Mucosa of gallbladder (tissue), 1 donor: ENCODE measurements at places on chromosomes 5 and 9.

DNA sequence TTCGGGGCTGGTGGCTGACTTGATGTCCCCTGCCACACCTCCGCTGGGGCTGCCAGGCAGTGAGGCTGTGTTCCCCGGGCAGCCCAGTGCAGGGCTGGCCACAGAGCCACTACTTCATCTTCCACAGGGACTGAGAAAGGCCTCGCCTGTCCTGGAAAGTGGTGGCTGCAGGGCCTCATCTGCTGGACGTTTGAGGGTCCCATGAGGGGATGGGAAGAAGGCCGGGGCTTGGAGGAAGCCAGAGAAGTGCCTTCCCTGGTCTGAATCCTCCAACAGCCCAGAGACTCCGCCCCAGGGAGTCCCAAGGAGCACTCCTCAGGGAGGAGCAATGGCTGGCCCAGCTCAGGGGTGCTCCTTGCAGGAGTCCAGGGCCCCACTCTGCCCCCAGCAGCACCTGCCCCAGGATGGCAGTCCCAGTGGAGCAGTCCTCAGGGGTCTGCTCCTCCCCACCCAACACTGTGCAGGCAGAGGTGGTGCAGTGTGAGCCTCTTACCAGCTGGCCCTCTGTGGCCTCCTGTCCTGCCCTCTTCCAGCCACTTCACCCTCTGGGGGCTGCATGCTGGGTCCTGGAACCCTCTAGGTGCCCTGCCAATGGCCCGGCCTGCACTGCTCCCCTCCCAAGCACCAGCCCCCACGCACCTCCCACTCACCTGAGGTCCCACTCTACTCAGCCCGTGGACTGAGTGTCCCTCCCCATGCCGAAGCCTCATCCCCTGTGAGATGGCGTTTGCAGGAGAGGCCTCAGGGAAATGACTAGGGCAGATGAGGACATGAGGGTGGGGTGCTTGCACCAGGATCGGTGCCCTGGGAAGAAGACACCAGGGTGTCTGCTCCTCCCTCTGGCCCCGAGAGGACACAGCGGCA, 47.3 kb upstream of the COL5A1 start:
- no peak for DNase-seq

DNA sequence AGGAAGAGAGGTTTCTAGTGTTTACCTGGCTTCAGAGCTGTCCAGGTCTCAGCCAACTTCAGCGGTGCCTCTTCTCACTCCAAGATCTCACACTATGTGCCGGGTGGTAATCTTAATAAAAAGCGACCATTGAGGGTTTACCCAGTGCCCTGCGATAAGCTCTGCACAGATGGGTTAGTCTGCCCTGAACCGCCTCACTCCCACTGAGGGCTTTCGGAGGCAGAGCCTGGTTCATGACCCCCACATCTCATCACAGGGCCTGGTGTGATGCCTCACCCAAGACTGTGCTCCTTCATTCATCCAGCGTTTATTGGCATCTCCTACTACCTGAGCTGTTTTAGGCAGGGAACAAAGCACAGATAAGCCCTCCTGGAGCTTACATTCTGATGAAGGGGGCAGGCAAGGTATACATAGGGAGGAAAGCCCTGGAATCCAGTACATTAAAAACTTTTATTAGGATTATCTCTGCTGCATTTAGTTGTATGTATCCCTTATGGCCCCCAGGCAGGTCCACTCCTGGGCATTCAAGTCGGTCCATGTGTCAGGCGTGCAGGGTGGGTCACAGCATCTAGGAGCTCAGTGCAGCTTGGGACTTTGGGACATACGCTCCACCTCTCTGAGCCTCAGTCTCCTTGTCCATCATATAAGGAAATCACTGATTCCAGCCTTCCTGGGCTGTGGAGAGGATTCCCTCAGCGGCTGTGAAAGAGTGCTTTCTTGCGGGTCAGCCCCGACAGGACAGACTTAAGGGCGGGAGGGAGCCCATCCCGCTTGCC, 613 bp upstream of the COL15A1 start:
- no peak for DNase-seq

GRCh38 chr5:100799166-100799565, 103.9 kb downstream of the ST8SIA4 start:
- DNase-seq: no peak

GRCh38 chr9:35906923-35907699, 1.1 kb downstream of the HRCT1 start:
- no peak for DNase-seq

DNA sequence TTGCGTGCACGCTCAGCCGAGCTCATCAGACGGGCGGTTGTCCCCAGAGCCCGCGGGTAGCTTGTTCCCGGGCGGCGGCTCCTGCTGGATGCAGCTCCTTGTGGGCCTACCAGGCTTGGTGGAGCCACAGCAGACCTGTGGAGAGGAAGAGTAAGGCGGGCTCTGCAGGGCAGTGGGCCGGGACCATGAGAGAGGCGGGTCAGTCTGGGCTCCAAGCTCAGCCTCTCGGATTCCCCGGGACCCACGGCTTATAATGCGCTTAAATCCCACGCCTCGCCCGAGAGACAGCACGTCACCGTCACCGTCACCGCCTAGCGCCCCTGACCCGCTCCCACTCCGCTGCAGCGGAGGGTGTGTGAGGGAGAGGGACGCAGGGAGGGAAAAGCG, 1.9 kb upstream of the ANKRD18A start:
- no peak for DNase-seq

GRCh38 chr5:176619203-176619568, 9.2 kb upstream of the GPRIN1 start:
- peak; percentile 67 for DNase-seq

GRCh38 chr5:130295235-130295634, 391.0 kb downstream of the CHSY3 start:
- no peak for DNase-seq

GRCh38 chr5:1698589-1699316, 100.9 kb downstream of the MRPL36 start:
- DNase-seq: no peak

GRCh38 chr5:126351153-126351552, 72.1 kb upstream of the GRAMD2B start:
- DNase-seq: no peak

DNA sequence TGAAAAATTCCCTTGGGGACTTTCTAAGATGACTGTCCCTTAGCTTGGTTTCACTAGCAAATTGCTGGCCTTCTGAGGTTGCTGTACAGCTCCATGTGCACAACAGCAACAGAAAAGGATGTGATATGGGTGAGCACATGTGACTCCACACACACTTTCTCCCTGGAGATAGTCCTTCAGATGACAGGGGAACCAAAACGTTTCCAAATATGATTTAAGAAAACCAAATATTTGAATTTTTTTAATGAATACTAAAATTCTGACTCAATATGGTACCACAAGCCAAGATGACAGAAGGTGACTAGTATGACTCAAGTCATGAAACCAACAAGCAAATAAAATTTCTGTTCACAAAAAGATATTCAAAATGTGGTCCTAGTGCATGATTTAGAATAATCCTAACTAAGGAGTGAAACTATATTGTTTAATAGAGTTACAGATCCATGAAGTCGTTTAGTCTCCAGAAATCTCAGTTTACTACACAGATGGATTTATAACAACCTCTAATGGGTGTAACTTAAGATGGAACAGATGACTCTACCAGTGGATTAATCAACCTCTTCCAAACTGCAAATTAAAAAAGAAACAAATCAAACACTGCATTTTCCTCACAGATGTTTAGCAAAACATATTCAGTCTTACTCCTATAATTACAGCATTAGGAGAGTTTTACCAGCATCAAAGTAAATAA, 144.8 kb upstream of the PIK3R1 start:
- no peak for DNase-seq

DNA sequence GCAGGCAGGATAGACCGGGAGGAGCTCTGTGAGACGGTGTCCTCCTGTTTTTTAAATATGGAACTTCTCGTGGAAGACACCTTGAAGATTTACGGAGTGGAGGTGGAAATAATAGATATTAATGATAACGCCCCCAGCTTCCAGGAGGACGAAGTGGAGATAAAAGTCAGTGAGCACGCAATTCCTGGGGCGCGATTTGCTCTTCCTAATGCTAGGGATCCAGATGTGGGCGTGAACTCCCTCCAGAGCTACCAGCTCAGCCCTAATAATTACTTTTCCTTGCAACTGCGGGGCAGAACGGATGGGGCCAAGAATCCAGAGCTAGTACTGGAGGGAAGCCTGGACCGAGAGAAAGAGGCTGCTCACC, 621 bp downstream of the PCDHGA11 start:
- no peak for DNase-seq

DNA sequence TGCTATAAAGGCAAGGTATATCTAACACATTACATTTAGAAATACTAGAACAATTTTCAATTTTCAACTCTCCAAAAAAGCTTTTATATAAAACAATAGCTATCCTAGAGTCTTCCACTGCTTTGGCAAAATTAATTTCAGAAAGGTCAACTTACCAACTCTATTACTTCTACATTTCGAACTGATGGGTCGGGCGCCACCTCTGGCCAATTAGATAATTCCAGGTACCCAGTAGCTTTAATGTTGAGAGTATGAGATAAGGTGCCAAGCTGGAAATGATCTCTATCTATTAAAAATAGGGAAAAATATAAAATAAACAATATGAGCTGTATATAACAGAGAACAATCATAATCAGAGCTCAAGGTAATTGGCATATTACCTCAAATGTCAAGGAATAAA, 166.6 kb downstream of the AP3B1 start:
- no peak for DNase-seq

DNA sequence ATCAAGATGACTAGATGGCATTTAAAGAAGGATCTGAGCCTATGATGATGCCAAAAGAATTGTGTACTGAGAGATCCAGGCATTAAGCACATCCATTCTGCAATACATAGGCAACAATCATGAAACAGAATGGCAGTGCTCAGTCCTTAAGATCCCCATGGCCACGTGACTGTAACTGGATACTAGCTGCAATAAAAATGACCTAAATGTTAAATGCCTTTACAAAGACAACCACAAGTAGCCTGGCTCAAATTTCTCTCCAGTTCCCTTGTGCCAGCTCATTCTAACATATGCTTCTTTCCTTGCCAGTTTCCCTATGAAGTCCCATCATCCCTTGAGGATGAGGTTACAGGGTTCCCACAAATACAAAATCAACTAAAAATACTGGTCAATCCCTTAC, 148.3 kb upstream of the GHR start:
- no peak for DNase-seq

DNA sequence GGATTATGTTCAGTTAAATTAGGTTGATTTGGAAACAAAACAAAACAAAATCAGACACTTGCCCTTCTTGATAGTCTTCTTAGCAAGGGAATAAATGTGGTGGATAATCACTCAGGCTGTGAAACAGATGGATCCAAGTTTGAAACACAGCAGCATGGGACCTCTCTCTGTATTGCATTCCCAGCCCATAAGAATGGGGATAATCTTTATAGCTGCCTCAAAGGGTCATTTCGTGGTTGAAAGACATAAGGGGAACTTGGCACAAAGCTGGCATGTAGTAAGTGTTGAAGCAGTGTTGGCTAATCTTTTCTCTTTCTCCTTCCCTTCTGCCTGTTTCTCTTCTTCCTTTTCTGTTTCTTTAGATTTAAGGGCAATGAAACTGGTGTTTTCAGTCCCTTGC, 333.9 kb upstream of the TLE4 start:
- no peak for DNase-seq

DNA sequence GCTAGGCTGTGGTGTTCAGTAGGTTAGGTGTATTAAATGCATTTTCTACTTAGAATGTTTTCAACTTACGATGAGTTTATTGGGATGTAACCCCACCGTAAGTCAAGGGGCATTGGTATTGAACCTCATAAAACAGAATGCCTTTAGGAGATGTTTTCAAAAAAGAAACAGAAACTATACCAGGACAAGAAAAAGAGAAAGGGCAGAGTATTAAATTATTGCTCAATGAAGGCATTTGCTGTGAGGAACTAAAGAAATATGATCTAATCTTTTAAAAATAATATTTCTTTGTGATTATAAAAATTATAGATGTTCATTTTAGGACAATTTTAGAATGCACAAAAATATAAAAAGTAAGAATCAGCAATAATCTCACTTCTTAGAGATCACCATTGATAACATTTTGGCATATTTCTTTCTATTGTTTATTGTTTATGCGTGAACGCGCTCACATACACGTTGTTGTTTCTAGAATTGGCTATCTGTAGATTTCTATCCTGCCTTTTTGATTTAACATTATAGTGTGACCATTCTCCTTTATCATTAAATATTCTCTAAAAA, 8.0 kb downstream of the GALNT12 start:
- DNase-seq: no peak

- no peak for DNase-seq
Measured at GRCh38 chr9:30575218-30575617, 1809.2 kb upstream of the ACO1 start.

GRCh38 chr5:33840927-33841547, 50.8 kb downstream of the ADAMTS12 start:
- no peak for DNase-seq

GRCh38 chr5:19903611-19904010, 84.4 kb downstream of the CDH18 start:
- no peak for DNase-seq

- no peak for DNase-seq
Measured at GRCh38 chr5:116343961-116344360, 230.7 kb downstream of the SEMA6A start.

DNA sequence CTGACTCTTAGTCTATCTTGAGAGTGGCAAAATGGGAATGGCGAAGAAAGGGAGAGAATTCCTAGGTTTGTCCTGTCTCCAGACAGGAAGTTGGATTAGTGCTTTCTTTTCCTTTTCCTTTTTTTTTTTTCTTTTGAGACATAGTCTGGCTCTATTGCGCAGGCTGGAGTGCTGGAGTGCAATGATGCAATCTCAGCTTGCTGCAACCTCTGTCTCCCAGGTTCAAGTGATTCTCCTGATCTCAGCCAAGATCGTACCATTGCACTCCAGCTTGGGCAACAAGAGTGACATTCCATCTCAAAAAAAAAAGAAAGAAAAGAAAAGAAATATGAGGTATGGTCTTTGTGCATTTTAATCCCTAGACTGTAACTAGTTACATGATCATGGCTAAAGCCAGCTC, 12.6 kb upstream of the KIF27 start:
- no peak for DNase-seq

- no peak for DNase-seq
Measured at GRCh38 chr5:133200256-133200655, 148.4 kb downstream of the HSPA4 start.

- no peak for DNase-seq
Measured at GRCh38 chr9:91195372-91196012, 166.2 kb downstream of the AUH start.

DNA sequence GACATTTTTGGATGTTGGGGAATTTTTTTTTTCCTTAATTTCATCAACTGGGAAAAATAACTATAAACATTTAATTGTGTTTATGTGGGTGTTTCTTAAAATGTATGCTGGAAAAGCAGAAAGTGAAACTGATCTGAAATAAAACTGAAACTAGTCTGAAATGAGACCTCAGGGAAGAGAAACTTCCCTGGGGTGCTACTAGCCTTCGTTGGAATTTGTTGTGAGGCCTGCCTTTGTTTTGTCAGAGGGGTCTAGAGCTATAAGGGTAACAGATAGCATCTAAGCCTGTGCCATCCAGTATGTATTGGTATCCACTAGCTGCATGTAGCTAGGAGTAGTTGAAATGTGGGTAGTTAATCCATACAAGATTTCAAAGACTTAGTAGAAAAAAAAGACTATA, 10.4 kb downstream of the ZNF618 start:
- no peak for DNase-seq

GRCh38 chr9:132722564-132723065, 52.4 kb downstream of the GTF3C4 start:
- DNase-seq: no peak
